ENCODE measurements at places on chromosomes 3 and 15.

GRCh38 chr3:168545591-168545990, 449.9 kb upstream of the GOLIM4 start:
- DNase-seq = no peak

GRCh38 chr3:70882104-70882503, 569.7 kb upstream of the MDFIC2 start:
- DNase-seq = no peak

- no peak for DNase-seq
Observed at GRCh38 chr3:117272274-117272673, 562.7 kb downstream of the TUSC7 start.

- DNase-seq = no peak
Observed at GRCh38 chr3:100083209-100083608, 31.1 kb downstream of the FILIP1L start.

DNA sequence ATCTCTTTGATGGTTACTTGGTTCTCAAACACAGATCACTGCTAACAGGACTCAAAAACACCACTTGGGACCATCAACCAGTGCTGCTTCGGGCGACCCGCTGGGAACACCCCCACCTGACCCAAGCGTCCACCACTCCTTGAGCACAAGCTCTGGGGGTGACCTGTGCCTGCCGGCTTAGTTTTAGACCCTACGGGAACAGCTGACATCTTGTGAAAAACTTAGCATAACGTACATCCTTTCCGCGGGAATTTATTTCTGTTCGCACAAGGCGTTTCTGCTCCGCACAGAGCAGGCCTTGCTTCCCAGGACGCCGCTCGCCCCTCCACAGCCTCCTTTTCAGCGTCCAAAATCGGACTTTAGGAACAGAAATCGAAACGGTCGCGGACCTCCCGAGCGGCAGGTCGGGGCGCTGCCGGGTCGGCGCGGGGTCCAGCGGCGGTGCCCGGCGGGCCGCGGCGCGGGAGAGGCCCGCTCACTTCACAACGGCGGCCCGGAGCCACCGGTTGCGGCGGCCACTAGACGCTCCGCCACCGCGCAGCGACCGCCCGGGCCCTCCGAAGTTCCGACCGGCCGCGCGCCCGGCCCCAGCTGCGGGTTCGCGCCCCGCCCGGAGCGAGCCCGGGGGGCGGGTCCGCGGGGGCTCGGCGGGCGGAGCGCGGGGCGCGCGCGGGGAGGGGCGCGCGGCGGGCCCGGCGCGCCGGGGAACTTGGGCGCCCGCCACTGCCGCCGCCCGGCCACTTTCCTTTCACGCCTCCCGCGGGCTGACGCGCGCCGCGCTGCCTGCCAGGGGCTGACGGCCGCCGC, 959 bp downstream of the SFMBT1 start:
- peak; percentile 40 for DNase-seq

GRCh38 chr15:25244731-25245585, 193.9 kb downstream of the UBE3A start:
- no peak for DNase-seq

- DNase-seq = no peak
Observed at GRCh38 chr3:106130384-106131198, 261.8 kb upstream of the CBLB start.

DNA sequence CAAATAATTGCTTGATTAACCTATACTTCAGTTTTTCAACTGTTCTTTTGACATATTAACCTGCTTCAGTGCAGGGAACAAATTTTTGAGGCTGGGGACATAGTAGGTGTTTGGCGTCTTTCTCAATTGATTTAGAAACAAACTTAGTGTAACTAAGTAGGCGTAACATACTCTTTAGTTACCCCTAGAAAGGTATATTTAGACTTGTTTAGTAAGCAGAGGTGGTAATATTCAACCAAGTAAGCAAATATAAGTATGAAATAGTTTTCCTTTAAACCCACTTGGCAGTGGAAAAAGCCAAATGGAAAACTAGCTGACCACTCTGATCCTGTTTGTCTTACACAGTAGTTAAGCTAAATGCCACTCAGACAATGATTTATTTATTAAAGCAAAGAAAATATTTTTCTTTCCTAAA, 113.2 kb downstream of the MBNL1 start:
- no peak for DNase-seq

GRCh38 chr3:115982629-115983028, 359.3 kb downstream of the GAP43 start:
- DNase-seq = no peak

GRCh38 chr3:39101022-39101689, 6.3 kb downstream of the GORASP1 start:
- DNase-seq = peak; percentile 46

All from MV-4-11 (cell line).